Cortex of kidney (tissue), 1 donor: ENCODE measurements at places on chromosomes 5 and 9.

- no peak for DNase-seq
Measured at GRCh38 chr5:160272889-160273288, 39.5 kb downstream of the CCNJL start.

GRCh38 chr9:10059044-10059443, 553.8 kb downstream of the PTPRD start:
- no peak for DNase-seq

- DNase-seq, result no peak
Measured at GRCh38 chr5:121019106-121019505, 555.0 kb downstream of the PRR16 start.

DNA sequence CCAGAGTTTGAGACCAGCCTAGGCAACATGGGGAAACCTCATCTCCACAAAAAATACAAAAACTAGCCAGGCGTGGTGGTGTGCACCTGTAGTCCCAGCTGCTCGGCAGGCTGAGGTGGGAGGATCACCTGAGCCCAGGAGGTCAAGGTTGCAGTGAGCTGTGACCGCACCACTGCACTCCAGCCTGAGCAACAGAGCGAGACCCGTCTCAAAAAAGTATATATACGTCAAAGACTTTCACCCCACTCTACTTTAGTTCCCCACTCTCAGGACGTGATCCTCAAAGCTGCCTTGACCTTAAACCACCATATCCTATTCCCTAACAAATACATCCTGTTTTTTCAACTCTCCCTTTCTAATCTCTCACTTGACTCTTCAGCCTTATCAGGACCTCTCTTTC, 41.0 kb downstream of the PCDHGC5 start:
- DNase-seq, result no peak

- DNase-seq, result no peak
Measured at GRCh38 chr9:5894237-5894959, 3.7 kb downstream of the MLANA start.

GRCh38 chr5:81182396-81183390, 50.4 kb upstream of the CKMT2 start:
- no peak for DNase-seq

- no peak for DNase-seq
Measured at GRCh38 chr5:127330116-127330515, 39.5 kb downstream of the MEGF10 start.

GRCh38 chr5:131993676-131994075, 17.8 kb downstream of the ACSL6 start:
- DNase-seq, result no peak

DNA sequence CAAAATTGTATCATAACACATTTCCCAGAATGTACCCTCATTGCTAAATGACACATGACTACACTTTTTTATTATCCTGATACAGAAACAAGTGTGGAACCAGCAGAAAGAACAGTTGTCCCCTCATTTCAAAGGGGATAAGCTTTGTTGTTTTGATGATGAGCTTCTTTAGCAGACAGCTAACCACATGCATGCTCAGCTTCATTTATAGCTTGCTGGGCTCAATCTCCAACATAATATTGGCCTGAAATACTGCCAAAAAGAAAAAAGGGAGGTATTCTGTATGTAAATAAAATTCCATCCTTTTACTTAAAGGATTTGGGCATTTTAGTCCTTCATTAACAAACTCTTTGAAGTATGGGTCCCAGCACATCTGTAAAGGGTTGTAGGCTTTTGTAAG, 120.4 kb downstream of the SPATA31D1 start:
- DNase-seq, result no peak

DNA sequence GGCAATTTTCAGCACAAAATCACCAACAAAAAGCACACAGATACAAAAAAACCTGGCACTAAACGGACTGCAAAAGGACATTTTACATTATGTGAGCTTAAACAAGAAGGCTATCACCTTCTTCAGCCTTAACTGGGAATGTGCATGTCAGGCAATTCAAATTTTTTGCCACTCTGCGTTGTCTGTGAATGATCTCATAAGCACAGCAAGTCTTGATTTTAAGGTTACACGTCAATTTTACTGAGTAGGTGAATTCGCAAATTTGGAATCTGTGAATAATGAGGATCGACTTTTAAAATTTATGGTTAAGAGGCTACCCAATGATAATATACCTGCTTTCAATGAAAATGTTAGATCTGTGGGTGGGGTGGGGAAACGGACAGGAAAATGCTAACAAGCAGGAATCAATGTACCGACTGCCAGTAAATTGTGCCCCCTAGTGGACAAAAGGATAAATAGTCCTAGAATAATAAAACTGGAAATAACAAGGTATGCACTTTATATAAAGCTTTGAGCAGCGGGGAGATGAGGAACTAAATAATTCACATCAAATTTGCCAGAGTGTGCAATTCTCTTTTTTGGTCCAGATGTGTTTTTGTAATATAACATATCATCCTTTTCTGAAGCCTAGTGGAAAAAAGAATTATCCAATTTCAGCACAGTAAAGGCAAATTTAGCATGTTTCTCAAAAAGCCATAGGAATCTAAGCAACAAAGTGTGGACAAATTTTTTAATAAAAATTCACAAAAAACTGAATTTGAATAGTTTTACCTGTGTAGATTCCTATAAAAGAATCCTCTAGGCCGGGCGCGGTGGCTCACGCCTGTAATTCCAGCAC, 20.5 kb downstream of the EQTN start:
- no peak for DNase-seq

- no peak for DNase-seq
Measured at GRCh38 chr5:157562111-157562581, 13.4 kb downstream of the ADAM19 start.

- DNase-seq, result no peak
Measured at GRCh38 chr9:71756753-71757152, 11.6 kb downstream of the CEMIP2 start.

DNA sequence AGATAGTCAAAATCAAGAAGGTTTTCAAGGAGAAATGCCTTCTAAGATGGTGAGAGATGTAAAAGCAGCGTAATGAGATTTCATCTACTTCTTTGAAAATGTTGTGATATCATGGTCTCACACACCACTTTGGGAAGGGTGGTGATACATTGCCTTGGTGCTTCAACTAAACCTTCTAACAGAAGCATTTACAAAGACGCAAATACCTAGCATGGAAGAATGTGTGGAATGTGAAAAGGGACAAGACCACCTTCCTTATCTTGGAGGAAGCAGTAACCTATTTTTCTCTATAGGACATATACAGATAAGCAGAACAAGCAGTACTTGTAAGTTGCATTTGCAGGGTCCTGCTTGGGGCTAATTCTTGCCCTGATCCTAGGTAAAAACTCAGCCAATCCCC, 38.8 kb downstream of the PCA3 start:
- DNase-seq, result no peak

GRCh38 chr5:138457531-138458275, 7.6 kb upstream of the EGR1 start:
- no peak for DNase-seq

- DNase-seq, result no peak
Measured at GRCh38 chr5:136296846-136297245, 68.5 kb downstream of the TRPC7 start.

DNA sequence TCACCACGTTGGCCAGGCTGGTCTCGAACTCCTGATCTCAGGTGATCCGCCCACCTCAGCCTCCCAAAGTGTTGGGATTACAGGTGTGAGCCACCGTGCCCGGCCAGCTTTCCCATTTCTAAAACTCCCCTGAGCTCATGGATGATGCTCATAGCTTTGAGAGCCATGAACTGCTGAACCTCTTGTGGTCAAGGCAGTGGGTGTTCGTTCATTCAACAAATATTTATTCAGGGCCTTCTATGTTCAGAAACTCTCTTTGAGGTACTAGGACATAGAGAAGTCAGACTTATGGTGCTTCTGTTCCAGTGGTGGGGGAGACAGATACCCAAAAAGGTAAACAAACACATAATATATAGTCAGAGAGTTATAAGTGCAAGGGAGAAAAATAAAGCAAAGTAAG, 2.7 kb downstream of the BSPRY start:
- no peak for DNase-seq

- no peak for DNase-seq
Measured at GRCh38 chr9:76643399-76644117, 120.7 kb upstream of the PCA3 start.

DNA sequence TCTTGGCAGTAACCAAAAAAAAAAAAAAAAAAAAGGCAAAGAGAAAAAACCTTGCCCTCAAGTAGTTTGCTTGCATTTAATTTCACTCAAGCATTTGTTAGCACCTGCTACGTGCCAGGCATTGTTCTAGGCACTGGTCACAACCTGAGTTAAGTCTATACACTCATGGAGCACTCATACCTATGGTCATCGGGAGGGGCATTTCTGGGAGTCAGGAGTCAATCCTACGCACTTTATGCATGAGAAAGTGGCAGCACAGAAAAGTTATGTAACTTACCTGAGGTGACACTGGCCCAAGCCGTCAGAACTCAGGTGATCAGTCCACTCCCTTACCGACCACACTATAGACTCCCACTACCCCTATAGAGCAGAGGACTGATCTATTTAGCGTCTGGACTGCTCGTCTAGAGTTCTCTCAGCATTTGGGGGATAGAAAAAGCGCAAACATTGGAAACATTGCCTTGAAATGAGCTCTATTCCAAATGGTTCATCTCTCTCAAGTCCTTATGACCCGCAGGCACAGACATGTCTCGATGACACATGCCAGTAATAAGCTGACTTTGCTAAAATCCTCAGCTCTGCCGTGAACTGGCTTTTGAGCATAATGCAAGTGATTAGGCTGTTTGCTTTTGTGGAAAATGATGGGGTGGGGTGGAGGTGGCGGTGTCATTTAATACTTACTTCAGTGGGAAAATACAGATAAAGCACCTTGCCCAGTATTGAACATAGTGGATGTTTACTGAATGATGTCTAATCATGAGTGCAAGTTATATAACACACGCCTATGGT, 160.2 kb downstream of the ARHGEF28 start:
- DNase-seq, result no peak

GRCh38 chr9:137069508-137070091, 757 bp downstream of the SAPCD2 start:
- DNase-seq, result no peak

GRCh38 chr9:93270976-93271375, 87.0 kb downstream of the WNK2 start:
- no peak for DNase-seq

GRCh38 chr5:150633429-150633828, 7.0 kb upstream of the SYNPO start:
- no peak for DNase-seq

GRCh38 chr9:136177224-136177623, 27.7 kb downstream of the LHX3 start:
- no peak for DNase-seq

- DNase-seq, result no peak
Measured at GRCh38 chr5:109917966-109918365, 228.2 kb downstream of the MAN2A1 start.

- no peak for DNase-seq
Measured at GRCh38 chr5:10432059-10433008, 9.3 kb upstream of the ROPN1L start.

- DNase-seq, result no peak
Measured at GRCh38 chr5:161539016-161539415, 7.5 kb downstream of the GABRB2 start.

DNA sequence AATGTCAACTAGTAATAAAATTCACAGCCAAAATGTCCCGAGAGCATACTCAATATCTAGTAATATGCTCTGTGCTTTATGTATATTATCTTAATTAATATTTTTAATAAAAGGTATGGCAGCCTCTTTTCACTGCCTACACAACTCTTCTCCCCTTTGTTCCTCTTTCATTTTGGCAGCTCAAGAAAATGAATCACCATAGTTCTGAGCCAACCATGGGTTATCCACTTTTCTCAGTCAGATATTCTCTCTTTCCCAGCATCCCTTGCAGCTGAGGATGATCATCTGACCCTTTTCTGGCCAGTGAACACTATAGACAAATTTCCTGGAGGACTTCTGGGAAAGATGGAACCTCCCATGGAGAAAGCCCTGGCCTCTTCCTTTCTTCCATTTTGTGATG, 8.2 kb upstream of the DOCK8 start:
- DNase-seq, result no peak

- DNase-seq, result no peak
Measured at GRCh38 chr5:14286007-14286406, 142.9 kb downstream of the TRIO start.

DNA sequence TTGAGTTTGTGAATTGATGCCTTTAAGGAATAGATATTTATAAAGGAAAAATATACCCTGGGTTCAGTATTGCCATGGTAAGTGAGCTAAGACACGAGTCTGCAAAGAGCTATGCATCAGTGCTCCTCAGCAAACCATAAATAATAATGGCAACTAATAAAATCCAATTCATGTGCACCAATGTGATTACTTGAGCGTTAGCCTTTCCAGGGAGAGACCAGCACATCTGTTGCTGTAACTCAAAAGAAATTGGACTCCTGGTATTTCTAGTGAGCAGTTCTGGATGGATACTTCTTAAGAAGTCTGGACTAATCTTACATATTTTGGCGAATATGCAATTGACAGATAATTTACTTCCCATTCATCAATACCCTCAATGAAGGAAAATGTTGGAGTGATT, 373.3 kb downstream of the ARHGEF28 start:
- no peak for DNase-seq

GRCh38 chr9:6942406-6942805, 184.6 kb downstream of the KDM4C start:
- DNase-seq, result no peak

DNA sequence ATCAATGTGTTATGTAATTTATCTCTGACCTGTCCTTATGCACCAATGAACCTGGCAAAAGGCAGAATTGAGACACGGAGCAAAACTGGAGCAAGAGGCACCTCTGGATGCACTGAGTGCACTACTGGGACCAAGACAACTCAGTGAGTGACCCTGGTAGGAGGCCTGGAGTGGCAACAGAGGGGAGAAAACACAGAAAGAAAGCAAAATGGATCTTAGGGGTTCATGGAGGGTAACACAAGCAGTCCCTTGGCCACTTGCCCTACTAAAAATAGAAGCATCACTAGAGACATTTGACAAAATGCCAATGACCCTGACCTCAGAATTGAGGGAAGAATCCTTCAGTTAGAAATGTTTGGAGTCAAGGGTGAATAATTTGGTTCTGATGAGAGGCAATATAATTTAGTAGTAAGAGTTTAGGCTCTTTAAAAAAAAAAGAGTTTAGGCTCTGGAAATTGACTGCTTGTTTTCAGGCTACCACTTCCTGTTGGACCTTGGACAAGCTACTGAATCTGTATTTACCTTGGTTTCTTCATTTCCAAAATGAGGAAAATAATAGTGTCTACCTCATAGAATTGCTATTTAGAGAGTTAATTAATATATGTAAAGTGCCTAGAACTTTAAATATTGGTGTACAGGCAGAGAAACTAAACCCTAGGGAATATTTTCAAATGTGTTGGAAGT, 234.9 kb upstream of the TARS1 start:
- DNase-seq, result no peak

DNA sequence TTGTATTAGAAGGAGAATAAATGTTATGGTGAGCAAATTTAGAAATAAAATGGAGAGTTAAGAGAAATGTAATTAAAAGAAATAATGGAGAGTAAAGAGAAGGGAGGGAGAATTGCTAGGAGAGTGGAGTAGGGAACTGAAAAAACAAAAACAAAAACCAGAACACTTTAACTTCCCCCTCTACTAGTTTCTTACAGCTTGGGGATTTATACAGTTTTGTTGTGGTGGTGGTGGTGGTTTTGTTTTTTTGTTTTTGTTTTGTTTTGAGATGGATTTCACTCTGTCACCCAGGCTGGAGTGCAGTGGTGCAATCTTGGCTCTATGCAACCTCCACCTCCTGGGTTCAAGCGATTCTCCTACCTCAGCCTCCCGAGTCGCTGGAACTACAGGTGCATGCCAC, 322.4 kb downstream of the TMEM167A start:
- DNase-seq, result no peak
